ENCODE measurements at places on chromosomes 16 and 17.

GRCh38 chr17:37693328-37693727 lies 50.1 kb upstream of the DDX52 start:
- DNase-seq: no peak

GRCh38 chr17:17343896-17344506 lies 40.8 kb downstream of the NT5M start:
- DNase-seq: no peak

- no peak for DNase-seq
Observed at GRCh38 chr17:6100891-6101500, 30.8 kb downstream of the WSCD1 start.

- no peak for DNase-seq
Observed at GRCh38 chr16:3518986-3519348, 18.2 kb downstream of the CLUAP1 start.

- DNase-seq: no peak
Observed at GRCh38 chr16:73563709-73564108, 515.8 kb upstream of the ZFHX3 start.

GRCh38 chr16:13351601-13352217 lies 450.3 kb downstream of the SHISA9 start:
- DNase-seq: no peak

DNA sequence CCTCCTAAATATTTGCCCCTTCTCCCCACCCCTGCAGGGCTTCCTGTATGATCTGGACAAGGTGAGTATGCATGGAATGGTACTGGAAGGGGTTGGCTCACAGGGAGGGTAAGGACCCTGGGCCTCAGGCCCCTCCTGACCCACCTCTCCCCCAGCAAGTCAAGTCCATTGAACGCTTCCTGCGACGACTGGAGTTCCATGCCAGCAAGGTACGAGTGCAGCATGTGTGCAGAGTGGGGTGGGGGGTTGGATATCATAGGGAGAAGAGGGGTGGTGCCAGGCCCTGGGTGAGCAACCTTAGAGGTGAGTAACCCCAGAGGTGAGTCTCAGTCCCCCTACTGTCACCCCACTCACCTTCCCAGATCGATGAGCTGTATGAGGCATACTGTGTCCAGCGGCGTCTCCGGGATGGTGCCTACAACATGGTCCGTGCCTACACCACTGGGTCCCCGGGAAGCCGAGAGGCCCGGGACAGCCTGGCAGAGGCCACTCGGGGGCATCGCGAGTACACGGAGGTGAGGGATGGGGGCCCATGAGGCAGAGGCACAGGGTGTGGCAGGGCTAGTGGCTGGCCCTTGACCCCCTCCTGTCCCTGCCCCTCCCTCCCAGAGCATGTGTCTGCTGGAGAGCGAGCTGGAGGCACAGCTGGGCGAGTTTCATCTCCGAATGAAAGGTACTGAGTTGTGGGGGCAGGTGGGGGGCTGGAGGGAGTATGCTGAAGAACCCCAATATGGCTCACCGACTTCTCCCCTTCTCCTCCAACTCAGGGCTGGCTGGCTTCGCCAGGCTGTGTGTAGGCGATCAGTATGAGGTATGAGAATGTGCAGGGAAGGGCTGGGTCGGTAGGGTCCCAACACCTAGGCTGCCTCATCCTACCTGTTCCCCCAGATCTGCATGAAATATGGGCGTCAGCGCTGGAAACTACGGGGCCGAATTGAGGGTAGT lies 11.3 kb downstream of the RIPOR1 start:
- DNase-seq: no peak

- no peak for DNase-seq
Observed at GRCh38 chr17:65656390-65657250, 95.2 kb upstream of the AXIN2 start.

GRCh38 chr16:52718046-52718445 lies 171.1 kb upstream of the TOX3 start:
- DNase-seq: no peak

DNA sequence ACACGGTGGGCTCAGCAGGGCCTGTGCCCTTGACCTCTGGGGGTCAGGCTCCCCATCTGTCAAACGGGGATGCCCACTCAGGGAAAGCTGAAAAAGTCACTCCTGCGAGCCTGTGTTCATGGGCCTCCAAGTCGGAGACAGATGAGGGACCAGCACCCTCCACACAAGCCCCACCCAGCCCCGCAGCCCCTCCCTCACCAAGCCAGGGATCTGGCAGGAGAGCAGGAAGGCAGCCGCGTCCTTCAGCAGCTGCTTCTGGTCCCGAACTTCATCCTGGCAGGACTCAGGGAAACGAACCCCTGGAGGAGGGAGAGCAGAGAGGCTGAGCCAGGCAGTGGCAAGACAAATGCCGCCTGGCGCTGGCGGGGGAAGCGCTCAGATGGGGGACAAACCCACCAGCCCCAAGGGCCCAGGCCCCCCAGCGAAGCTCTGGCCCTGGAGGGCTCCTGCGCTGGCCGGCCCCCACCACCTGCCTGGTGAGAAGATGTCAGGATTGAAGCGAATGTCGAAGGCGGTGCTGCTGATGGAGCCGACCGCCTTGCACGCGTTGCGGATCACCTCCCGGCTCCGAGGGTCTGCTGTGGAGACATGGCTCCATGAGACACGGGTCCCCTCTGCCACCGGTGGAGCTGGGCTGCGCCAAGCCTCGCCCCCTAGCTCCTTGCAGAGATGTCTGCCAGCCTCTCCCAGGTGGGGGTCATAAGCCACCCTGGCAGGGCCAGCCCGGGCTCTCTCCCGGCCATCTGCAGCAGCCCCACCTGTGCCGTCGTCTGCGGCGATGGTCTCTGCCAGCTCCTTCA lies 15.4 kb downstream of the CLUH start:
- DNase-seq: no peak

DNA sequence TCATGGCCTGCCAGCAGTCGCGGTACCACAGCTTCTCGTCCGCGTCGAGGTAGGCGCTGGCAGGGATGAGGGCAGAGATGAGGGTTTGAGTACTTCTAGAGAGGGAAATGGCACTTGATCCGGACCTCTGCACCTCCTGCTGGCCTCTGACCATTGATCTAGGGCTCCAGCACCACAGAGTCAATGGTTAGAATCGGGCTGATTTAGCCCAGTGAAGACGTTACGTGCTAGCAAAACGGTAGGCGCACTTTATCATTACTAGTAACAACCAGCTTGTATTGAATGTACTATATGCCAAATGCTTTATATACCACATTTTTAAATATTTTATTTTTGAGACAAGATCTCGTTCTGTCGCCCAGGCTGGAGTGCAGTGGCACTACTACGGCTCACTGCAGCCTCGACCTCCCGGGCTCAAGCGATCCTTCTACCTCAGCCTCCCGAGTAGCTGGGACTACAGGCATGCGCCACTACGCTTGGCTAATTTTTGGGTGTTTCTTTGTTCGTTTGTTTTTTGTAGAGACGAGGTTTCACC lies 526 bp downstream of the TSNAXIP1 start:
- DNase-seq: no peak

DNA sequence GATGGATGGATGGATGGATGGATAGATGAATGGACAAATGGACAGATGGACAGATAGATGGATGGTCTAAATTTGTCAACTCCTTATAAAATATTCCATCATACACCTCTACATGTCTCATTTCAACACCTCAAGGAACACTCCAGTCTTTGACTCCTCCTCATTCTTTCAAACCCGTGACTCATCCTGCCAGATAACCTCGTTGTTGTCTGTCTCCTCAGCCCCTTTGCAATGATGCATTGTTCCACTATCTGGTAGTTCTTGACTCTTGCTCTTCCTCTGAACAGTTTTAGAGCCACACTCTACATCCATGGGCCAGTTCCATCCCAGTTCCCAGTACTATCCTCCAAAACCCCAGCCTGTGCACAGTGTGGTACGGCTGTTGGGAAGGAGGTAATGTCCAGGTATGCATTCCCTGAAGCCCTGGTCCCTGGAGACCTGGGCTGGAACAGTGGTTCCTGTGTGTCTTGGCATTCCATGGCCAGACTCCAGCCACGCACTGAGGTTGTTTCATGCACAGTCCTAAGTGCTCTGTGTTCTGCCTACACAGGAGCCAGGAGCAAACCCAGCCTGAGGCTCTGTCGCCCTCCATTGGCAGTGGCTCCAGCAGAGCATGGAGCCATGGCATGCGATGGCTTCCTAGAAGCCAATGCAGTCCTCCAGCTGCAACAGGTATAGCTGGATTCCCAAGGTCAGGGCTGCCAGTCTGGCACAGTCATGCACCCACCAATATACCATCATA lies 105.7 kb downstream of the C17orf67 start:
- DNase-seq: no peak

Data from NB4 (cell line).